Activated T-helper 17 cell treated with anti-CD3 and anti-CD28 coated beads, Interleukin-2, amount 50 U/mL, for 72 hours (primary cell): ENCODE measurements at places on chromosomes 2 and 18. TPM values are rescaled to one million over a fixed set of nuclear protein-coding genes. Genes with fewer than 3 reads are reported as not detected.

The C2orf81 gene
- total RNA-seq = 9.7 TPM

GRCh38 chr2:191638079-191638801 lies 39.7 kb upstream of the NABP1 start:
- peaks cover 46% of the 10 kb centered on the region for H3K4me1 ChIP-seq
- ATAC-seq = peak; percentile 15
- H3K27ac ChIP-seq = peak overlapping the region; percentile 98
- no peaks in the 10 kb centered on the region for H3K36me3 ChIP-seq
- H3K4me3 ChIP-seq = peak overlapping the region; percentile 82

GRCh38 chr2:106546391-106546990 lies 59.3 kb downstream of the CD8B2 start:
- no peak overlapping the region for H3K4me3 ChIP-seq
- no peaks in the 10 kb centered on the region for H3K36me3 ChIP-seq
- ATAC-seq = no peak
- H3K27me3 ChIP-seq = peaks cover 18% of the 10 kb centered on the region
- no peak overlapping the region for H3K27ac ChIP-seq
- no peaks in the 10 kb centered on the region for H3K4me1 ChIP-seq

The LIPG gene
- not detected for total RNA-seq

GRCh38 chr2:149167001-149167780 lies 128.7 kb downstream of the LYPD6B start:
- H3K27ac ChIP-seq = no peak overlapping the region
- peaks cover 12% of the 10 kb centered on the region for H3K27me3 ChIP-seq
- peak overlapping the region; percentile 14 for H3K4me3 ChIP-seq
- peaks cover 11% of the 10 kb centered on the region for H3K4me1 ChIP-seq
- no peaks in the 10 kb centered on the region for H3K36me3 ChIP-seq

DNA sequence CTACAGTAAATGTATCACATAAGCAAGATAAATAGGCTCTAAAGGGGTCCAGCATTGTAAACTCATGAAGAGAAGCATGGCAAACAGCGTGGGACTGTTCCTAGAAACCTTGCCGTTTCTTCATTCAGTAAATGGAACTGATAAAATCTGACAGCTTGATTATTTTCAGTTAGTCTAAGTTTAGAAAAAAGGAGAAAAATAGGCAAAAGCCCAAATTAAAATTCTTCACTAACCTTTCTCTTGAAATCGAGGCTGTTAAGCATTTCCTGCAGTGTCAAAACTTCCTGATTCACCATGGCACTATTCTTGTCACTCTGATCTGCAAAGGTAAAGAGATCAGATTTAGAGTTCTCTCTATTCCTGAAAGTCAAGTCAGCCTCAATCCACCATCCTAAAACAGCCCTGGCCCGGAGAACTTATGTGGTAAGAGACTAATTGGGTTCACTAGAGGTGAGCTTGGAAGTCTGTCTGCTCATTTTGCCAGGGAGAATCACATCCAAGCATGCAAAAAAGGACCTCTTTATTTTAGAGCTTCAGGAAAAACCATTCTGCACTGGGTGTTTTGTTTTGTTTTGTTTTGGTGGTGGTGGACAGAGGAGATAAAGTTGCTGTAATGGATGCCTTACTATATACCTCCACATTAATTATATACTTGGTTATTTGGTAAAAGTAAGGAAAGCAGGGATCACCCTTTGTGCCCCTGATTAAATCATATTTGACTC lies 52.4 kb upstream of the STAT1 start:
- peak overlapping the region; percentile 81 for H3K27ac ChIP-seq
- H3K36me3 ChIP-seq = peaks cover 65% of the 10 kb centered on the region
- H3K4me1 ChIP-seq = peaks cover 58% of the 10 kb centered on the region
- no peaks in the 10 kb centered on the region for H3K27me3 ChIP-seq

- no peak overlapping the region for H3K4me3 ChIP-seq
- H3K4me1 ChIP-seq = no peaks in the 10 kb centered on the region
- H3K27me3 ChIP-seq = no peaks in the 10 kb centered on the region
- no peaks in the 10 kb centered on the region for H3K36me3 ChIP-seq
These were observed 1674.1 kb upstream of the TMEFF2 start for GRCh38 chr2:193868833-193869232.

The NLRC4 gene
- 0.13 TPM for total RNA-seq

DNA sequence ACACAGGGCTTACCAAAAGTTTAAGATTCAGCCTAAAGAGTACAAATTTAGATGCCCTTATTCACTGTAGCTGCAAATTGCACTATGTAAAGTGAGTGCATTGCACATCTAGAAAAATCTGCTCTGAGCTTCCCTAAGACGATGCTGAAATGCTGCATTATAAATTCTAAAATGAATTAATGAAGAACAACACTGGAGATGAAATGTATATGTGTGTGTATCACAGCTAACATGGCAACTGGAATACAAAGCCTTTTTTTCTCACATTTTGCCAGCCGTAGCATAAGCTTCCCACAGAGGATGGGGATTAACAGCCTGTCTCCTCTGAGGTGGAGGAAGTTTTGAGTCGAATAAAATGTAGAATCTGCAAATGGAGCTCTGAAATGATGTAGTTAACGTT lies 338.3 kb upstream of the ZEB2 start:
- no peak overlapping the region for H3K27ac ChIP-seq
- H3K4me1 ChIP-seq = no peaks in the 10 kb centered on the region
- H3K27me3 ChIP-seq = no peaks in the 10 kb centered on the region
- no peaks in the 10 kb centered on the region for H3K36me3 ChIP-seq
- H3K4me3 ChIP-seq = no peak overlapping the region

- H3K27ac ChIP-seq = no peak overlapping the region
- H3K36me3 ChIP-seq = no peaks in the 10 kb centered on the region
- no peaks in the 10 kb centered on the region for H3K4me1 ChIP-seq
- H3K4me3 ChIP-seq = no peak overlapping the region
- H3K27me3 ChIP-seq = peaks cover 9% of the 10 kb centered on the region
These were observed 351.0 kb downstream of the EN1 start for GRCh38 chr2:118496467-118496866.

DNA sequence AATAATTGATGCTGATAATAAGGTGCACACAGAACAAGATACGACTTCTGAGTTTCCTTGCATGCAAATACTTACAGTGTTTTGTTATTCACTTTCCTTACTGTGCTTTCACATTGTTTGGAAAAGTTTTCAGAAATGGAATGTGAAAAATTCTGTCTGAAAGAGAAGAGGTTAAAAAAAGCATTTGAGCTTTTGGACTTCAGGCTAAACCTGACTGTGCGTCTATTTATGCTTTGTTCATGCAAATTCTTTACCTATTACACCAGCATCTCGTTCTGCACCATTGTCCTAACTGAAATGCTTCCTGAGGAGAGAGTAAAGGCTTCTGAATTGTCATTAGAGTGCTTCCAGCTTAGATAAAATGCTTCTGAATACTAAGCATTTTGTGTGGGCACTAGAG lies 61.4 kb downstream of the LHCGR start:
- no peak overlapping the region for H3K27ac ChIP-seq
- no peaks in the 10 kb centered on the region for H3K36me3 ChIP-seq
- H3K4me1 ChIP-seq = no peaks in the 10 kb centered on the region
- H3K4me3 ChIP-seq = no peak overlapping the region
